Caco-2 (cell line): ENCODE measurements at places on chromosomes 3 and 15. TPM values are rescaled to one million over a fixed set of nuclear protein-coding genes. Genes with fewer than 3 reads are reported as not detected.

Gene NXPE3
- 4.9 and 5.3 TPM in 2 replicates for total RNA-seq

Gene AEN
- 28.7 and 33.2 TPM in 2 replicates for total RNA-seq

DNA sequence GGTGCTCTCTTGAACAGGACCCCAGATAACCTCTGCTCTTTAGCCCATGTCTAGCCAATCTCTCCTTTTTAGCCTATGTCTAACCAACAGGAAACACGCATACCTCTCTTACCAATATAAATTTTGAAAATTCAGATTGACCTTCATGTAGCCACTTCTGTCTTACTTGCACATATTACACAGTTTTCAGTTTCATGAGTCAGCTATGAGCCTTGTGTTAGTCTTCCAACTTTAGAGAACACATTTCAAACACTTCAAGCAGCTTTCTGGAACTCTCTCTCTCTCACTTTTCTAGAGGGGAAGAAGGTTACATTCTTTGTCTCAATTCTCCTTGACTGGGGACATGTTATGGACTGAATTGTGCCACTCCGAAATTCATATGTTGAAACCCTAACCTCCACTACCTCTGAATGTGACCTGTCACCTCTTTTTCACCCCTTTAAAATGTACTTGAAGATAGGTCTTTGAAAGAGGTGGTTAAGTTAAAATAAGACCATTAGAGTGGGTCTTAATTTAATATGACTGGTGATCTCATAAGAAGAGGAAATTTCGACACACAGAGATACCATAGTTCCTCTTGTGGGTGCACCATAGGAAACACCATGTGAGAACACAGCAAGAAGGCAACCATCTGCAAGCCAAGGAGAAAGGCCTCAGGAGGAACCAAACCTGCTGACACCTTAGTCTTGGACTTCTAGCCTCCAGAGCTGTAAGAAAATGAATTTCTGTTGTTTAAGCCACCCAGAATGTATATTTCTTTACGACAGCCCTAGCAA is 480.3 kb upstream of the ALCAM start:
- no peak for DNase-seq
- H3K27ac ChIP-seq, result no peak overlapping the region
- H3K4me1 ChIP-seq, result no peaks in the 10 kb centered on the region
- H3K36me3 ChIP-seq, result no peaks in the 10 kb centered on the region
- H3K4me3 ChIP-seq, result no peak overlapping the region

Gene CGNL1
- 8.3 and 9.4 TPM in 2 replicates for total RNA-seq

Gene KLF15
- total RNA-seq, result 2.7 and 3.9 TPM in 2 replicates

Gene DUOX1
- total RNA-seq, result 0.14 and 0.56 TPM in 2 replicates

DNA sequence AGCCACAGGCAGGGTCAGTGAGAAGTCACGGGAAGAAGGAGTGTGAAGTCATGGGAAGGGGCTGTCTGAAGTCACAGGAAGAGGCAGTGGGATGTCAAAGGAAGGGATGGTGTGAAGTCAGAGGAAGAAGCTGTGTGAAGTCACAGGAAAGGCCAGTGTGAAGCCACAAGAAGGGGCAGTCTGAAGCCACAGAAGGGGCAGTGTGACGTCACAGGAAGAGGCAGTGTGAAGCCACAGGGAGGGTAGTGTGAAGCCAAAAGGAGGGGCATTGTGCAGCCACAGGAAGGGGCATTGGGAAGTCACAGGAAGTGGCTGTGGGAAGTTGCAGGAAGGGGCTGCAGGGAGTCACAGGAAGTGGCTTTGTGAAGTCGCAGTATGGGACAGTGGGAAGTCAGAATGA is 35.1 kb downstream of the GASK1A start:
- no peaks in the 10 kb centered on the region for H3K36me3 ChIP-seq
- no peak overlapping the region for H3K4me3 ChIP-seq
- H3K27ac ChIP-seq, result no peak overlapping the region
- no peak for DNase-seq
- no peaks in the 10 kb centered on the region for H3K4me1 ChIP-seq
- H3K27me3 ChIP-seq, result no peaks in the 10 kb centered on the region

Gene CLCN2
- 23.0 and 28.6 TPM in 2 replicates for total RNA-seq

Gene GOLGA6L10
- total RNA-seq, result 3.4 and 3.8 TPM in 2 replicates

Gene PLA2G4B
- 5.8 and 6.0 TPM in 2 replicates for total RNA-seq

GRCh38 chr3:15823092-15823491 is 25.3 kb upstream of the ANKRD28 start:
- no peaks in the 10 kb centered on the region for H3K36me3 ChIP-seq
- no peak overlapping the region for H3K4me3 ChIP-seq

- no peak for DNase-seq
- H3K4me3 ChIP-seq, result no peak overlapping the region
- H3K4me1 ChIP-seq, result no peaks in the 10 kb centered on the region
- no peaks in the 10 kb centered on the region; the same call in 1 of the 2 replicates for H3K27me3 ChIP-seq
- no peak overlapping the region for H3K27ac ChIP-seq
Measured at GRCh38 chr3:131540143-131540542, 37.4 kb upstream of the MRPL3 start.

Gene EXD1
- not detected in 2 replicates for total RNA-seq

GRCh38 chr3:181782306-181782954 is 70.7 kb downstream of the SOX2 start:
- H3K27ac ChIP-seq, result no peak overlapping the region
- no peaks in the 10 kb centered on the region for H3K27me3 ChIP-seq
- no peak for DNase-seq
- H3K4me3 ChIP-seq, result no peak overlapping the region
- peaks cover 9% of the 10 kb centered on the region; the same call in 1 of the 2 replicates for H3K4me1 ChIP-seq
